ENCODE measurements at places on chromosomes 5 and 9.

DNA sequence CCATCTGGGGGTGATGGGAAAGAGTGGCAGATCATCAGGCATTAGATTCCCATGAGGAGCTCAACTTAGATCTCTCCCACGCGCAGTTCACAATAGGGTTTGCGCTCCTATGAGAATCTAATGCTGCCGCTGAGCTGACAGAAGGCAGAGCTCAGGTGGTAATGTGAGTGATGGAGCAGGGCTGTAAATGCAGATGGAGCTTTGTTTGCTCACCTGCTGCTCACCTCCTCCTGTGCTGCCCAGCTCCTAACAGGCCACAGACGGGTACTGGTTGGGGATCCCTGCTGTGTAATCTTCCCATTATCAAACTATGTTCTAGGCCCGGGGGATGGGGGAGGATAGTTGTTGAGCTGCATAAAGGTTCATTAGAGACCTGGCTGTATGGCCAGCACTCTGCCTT lies 58.4 kb downstream of the UGCG start:
- no peak for DNase-seq

GRCh38 chr5:150523472-150524350 lies 15.8 kb downstream of the NDST1 start:
- DNase-seq, result peak; percentile 75

- DNase-seq, result peak; percentile 59
Measured at GRCh38 chr9:109600142-109600541, 102.0 kb upstream of the PTPN3 start.

GRCh38 chr9:134449180-134449916 lies 123.1 kb downstream of the RXRA start:
- peak; percentile 92 for DNase-seq

GRCh38 chr5:56545016-56545415 lies 270.3 kb upstream of the MAP3K1 start:
- DNase-seq, result no peak

Data from SJSA1 (cell line).